ENCODE measurements at places on chromosomes 16 and 17. TPM values are rescaled to one million over a fixed set of nuclear protein-coding genes. Genes with fewer than 3 reads are reported as not detected.

- no peak for DNase-seq
These were observed 21.7 kb downstream of the KNOP1 start for GRCh38 chr16:19696328-19696727.

- no peak for DNase-seq
These were observed 7.6 kb downstream of the SYT17 start for GRCh38 chr16:19175492-19176262.

- peak; percentile 39 for DNase-seq
These were observed 14.9 kb downstream of the FOXK2 start for GRCh38 chr17:82534401-82534812.

- peak; percentile 67 for DNase-seq
These were observed 360.4 kb downstream of the SEC14L1 start for GRCh38 chr17:77501101-77501566.

- peak; percentile 65 for DNase-seq
These were observed 18.1 kb downstream of the SOCS3 start for GRCh38 chr17:78341559-78342448.

Gene CA10
- 1.3 TPM for total RNA-seq
